ENCODE measurements at places on chromosomes 6 and 20.

DNA sequence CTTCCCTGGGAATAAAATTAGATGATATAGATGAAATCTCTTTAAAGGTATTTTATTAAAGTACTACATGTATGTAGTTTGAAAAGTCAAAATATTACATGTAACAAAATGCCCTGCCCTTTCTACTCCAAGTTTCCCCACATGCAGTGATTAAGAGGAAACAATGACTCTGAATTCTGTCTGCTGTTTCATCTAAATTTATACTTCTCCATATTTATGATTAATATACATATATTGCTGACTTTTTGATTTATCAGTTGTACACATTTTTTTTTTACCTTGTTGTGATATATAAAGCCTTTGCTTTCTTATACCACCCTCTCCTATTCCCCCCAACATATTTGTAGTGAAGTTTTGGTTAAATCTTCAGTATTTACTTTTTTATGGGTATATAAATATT, 127.9 kb downstream of the ZFAND3 start:
- no peak for DNase-seq

DNA sequence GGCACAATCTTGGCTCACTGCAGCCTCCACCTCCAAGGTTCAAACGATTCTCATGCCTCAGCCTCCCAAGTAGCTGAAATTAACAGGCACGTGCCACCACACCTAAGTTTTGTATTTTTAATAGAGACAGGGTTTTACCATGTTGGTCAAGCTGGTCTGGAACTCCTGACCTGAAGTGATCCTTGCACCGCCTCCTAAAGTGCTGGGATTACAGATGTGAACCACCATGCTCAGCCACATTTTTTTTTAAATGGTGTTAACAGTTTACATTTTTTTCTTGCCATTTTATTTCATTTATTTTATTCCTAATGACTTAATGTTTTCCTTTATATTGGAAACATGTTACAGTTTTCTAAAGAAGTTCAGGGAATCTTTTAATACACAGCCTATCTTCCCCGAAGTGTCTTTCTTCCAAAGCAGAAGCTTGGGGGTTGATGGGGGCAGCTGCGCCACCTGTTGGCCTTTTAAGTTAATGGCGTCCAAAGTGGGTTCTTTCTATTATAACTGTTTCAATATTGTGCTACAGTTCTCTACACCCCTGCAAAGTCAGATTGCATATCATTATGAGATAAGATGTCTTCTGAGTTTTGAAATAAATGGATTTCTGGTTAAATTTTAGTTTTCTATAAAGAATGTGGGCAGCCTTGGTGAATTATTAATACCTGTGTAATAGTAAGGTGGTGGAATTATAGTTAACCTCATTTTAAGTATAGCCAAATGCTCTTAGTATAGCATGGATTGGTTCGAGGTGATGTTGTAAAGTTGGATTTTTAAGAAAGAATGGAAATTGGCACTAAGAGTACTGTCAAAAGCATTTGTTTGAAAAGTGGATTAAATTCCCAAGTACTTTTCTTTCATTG, 42.0 kb upstream of the PLCG1 start:
- peak; percentile 64 for DNase-seq

GRCh38 chr6:37521674-37522073, 22.0 kb upstream of the CCDC167 start:
- DNase-seq = no peak

DNA sequence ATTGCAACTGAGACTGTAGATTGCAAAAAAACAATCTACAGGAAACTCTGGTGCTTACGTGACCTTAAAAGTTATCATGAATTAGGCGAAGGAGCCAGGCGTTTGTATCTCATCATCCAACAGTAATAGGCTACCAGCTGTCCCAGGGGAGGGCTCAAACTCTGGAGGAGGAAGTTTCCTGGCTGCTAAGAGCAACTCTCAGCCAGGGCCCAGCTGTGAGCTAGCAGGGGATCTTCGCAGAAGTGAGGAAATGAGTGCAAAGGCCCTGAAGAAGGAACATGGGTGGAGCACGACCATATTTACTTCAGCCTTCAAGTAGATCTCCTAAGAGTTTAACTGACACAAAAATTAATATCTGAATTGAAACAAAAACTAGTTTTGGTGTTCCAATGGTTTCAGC, 686.9 kb upstream of the MAP3K7 start:
- no peak for DNase-seq

DNA sequence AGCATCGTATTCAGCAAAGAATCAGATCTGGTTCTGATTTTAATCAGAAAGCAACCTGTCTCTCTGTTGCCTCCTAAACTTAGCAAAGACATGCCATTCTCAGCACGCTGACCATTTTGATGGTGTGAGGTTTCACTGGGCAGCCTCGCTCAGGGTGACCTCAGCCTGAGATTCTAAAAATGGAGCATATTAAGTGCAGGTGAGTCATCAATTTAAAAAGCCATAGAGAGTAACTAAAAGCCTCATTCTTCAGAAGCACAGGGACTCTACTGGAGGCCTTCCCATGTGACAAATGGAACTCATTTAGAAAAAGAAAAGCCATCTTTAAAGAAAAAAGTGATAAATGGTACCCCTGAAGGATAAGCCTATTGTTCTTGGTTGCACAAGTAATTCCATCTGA, 91.3 kb downstream of the FILIP1 start:
- no peak for DNase-seq

DNA sequence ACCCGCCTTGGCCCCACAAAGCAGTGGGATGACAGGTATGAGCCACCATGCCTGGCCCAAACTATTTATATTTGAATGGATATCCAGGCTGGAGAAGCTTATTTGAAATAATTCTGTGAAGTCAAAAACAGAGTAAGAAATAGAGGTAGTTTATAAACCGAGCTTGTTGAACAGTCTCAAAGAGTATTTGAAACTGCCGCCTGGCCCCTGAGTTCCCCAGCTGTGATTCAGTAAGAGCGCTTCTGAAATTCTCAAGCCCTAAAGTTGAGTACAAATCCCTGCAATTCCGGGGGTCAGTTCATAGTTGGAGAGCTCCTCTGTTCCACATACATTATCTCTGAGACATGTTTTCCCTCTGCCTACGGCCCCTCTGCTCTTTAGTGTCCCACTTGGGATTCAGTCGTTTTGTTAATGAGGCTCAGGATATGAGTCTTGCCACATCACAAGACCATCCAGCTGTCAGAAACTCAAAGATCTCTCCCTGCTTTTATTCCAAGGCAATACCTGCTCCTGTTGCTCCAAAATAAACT, 127.8 kb downstream of the SOD2 start:
- no peak for DNase-seq

GRCh38 chr6:87789198-87789899, 87.3 kb upstream of the AKIRIN2 start:
- no peak for DNase-seq

DNA sequence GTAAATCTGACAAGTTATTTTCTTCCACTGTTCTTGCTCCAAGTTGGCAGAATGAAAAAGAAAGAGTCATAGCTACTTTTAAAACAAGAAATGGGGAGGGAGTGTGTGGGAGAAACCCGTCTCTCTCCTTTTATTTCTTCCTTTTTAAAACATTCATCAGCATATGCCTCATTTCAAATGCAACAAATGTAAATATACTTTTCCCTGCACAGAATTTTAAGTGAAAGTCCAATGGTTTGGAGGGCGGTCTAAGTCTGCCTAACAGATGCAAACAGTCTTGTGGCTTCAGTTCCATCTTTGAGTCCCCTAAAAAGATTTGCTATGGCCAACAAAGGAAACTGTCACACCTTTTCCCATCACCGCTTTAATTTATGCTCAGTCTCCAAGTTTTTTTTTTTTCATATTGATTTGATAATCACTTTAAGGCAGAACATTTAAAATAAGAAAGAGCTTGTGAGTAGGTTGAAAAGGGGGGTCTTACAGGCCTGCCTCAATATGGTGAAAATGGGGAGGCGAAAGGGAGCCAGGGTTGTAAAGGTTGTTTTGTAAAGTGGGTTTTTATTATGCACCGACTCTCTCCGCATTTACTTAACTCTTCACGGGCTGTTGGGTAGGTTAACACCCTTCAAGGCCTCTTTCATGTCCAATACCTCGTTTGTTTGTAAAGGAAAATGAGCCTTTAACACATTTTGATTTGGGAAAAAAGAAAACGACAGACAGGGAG, 4.6 kb downstream of the TFAP2D start:
- no peak for DNase-seq

GRCh38 chr6:99545442-99545841, 23.0 kb downstream of the CCNC start:
- no peak for DNase-seq

DNA sequence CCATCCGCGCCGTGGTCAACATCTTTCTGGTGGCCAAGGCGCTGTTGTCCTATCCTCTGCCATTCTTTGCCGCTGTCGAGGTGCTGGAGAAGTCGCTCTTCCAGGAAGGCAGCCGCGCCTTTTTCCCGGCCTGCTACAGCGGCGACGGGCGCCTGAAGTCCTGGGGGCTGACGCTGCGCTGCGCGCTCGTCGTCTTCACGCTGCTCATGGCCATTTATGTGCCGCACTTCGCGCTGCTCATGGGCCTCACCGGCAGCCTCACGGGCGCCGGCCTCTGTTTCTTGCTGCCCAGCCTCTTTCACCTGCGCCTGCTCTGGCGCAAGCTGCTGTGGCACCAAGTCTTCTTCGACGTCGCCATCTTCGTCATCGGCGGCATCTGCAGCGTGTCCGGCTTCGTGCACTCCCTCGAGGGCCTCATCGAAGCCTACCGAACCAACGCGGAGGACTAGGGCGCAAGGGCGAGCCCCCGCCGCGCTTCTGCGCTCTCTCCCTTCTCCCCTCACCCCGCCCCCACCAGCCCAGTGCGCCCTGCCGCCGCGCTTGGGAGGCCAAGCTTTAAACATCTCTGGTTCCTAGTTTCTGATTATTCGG, 4.0 kb downstream of the SLC32A1 start:
- DNase-seq = no peak

DNA sequence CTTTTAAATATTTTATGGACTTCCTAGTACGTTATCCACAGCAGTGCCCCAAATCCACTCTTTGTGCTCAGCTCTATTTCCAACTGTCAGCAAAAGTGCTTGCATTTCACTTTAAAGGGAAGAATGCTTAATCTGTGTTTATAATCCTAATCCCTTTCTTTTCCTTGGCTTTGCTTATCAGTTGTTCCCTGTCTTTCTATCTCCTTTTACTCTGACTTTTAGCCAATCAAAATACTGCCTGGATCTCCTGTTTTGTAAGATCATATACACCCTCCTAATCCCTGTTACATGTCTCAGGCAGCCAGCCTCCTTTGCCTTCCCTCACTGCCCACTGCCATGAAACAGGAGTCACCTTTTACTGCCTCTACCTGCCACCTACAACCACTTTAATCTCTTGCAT, 102.9 kb downstream of the AIG1 start:
- DNase-seq = no peak

- no peak for DNase-seq
These were observed 14.8 kb upstream of the SCGN start for GRCh38 chr6:25637211-25637610.

DNA sequence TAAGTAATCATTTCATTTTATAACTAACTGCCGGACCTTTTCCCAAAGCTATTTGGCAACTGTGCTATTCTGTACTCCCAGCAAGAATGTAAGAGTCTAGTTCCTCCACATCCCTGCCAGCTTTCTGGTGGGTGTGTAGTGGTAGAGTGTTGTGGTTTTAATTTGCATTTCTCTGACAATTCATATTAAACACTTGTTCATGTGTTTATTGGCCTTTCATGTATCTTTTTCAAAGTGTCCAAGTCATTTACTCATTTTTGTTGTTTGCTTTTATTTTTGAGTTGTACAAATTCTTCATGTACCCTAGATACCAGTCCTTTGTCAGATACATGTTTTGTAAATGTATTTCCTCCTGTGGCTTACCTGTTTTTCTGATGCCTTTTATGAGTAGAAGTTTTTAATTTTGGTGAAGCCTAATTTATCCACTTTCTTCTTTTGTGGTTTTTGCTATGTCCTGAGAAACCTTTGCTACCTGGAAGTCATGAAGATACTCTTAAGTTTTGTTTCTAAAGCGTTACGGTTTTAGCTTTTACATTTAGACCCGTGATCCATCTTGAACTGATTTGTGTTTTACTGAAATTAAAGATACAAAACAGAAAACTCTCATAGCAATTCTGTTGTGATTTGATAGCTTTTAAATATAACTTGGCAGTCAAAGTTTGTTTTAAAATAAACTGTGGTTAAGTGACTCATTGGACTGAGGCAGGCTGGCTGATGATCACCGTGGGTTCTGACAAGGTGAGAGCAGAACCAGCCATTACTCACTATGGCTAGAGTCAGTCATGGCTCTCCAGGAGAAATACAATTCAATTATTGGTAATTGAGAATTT, 8.0 kb downstream of the MYLIP start:
- no peak for DNase-seq

DNA sequence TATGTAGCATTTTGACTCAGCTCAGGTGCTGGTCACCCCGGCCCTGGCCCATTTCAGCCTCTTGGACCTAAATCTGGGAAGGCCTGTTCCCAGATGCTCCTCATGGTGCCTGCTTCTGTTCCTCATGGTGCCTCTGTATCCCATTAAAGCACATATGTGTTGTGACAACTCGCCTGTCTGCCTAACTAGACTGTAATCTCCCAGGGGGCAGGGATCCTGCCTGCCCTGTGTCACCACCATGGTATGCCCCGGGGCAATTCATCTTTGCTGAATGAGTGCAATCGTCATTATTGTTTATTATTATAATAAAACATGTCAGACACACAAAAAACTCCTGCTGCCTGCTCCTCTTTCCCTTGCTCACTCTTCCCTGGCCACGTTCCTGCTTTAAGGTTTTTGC, 62.0 kb downstream of the ZFP64 start:
- DNase-seq = no peak

- peak; percentile 30 for DNase-seq
These were observed 1.5 kb downstream of the SIRPA start for GRCh38 chr20:1896484-1897258.

- no peak for DNase-seq
These were observed 192.0 kb downstream of the MEI4 start for GRCh38 chr6:77844822-77845221.

DNA sequence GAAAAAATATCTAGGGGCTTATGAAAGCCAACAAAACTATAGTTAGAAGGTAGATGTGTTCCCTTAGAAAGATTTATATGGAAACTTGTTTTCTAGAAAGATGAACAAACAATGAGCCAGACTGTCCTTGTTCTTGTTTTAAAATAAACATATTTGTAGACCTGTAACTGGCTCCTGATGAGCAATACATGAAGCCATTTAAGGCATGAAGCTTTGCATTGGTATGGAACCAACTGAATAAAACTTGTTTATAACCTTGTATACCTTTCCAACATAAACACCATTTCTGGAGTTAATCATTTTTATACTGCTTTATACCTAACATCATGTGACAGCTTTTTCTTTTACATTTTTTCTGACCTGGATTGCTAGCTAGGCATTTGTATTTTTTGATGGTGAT, 247.8 kb downstream of the PRL start:
- DNase-seq = no peak
